ENCODE measurements at places on chromosomes 13 and 19. TPM values are rescaled to one million over a fixed set of nuclear protein-coding genes. Genes with fewer than 3 reads are reported as not detected.
A peak's percentile ranks its signal among the peaks of the same experiment; 100 is the strongest.

DNA sequence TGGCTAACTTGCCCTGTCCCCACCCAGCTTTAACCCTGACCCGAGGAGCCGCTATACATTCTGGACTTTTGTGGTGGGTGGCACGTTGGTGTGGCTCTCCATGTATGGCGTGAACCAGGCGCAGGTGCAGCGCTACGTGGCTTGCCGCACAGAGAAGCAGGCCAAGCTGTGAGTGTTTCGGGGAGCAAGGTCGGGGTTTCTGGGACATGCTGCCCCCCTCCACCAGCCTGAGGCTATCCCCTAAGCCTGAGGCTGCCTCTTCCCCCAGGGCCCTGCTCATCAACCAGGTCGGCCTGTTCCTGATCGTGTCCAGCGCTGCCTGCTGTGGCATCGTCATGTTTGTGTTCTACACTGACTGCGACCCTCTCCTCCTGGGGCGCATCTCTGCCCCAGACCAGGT is 6.0 kb downstream of the SLC5A5 start:
- H3K4me1 ChIP-seq: peaks cover 5% of the 10 kb centered on the region
- H3K36me3 ChIP-seq: no peaks in the 10 kb centered on the region
- no peak overlapping the region for H3K27ac ChIP-seq
- peaks cover 8% of the 10 kb centered on the region for H3K27me3 ChIP-seq
- DNase-seq: no peak

DNA sequence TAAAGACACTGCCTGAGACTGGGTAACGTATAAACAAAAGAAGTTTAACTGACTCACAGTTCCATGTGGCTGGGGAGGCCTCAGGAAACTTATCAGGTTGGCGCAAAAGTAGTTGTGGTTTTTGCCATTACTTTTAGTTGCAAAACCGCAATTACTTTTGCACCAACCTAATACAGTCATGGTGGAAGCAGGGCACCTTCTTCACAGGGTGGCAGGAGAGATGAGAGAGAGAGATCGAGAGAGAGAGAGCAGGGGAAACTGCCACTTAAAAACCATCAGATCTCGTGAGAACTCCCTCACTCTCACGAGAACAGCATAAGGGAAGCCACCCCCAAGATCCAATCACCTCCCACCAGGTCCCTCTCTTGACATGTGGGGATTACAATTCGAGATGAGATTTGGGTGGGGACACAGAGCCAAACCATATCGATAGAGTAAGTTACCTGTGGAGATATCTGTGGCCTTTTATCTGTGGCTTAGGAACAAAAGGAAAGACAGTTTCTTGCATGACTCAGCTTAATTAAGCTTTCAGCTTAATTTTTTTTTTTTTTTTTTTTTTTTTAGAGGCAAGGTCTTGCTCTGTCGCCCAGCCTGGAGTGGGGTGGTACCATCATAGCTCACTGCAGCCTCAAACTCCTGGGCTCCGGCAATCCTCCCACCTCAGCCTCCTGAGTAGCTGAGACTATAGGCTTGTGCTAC is 7.6 kb upstream of the CABP5 start:
- H3K36me3 ChIP-seq: peaks cover 23% of the 10 kb centered on the region
- peaks cover 3% of the 10 kb centered on the region for H3K27me3 ChIP-seq
- H3K27ac ChIP-seq: no peak overlapping the region
- no peaks in the 10 kb centered on the region for H3K4me1 ChIP-seq
- no peak for DNase-seq

GRCh38 chr19:47152205-47152604 is 21.6 kb downstream of the SAE1 start:
- H3K36me3 ChIP-seq: peaks cover 82% of the 10 kb centered on the region
- H3K27ac ChIP-seq: peak overlapping the region; percentile 87
- no peak for DNase-seq
- H3K27me3 ChIP-seq: no peaks in the 10 kb centered on the region

DNA sequence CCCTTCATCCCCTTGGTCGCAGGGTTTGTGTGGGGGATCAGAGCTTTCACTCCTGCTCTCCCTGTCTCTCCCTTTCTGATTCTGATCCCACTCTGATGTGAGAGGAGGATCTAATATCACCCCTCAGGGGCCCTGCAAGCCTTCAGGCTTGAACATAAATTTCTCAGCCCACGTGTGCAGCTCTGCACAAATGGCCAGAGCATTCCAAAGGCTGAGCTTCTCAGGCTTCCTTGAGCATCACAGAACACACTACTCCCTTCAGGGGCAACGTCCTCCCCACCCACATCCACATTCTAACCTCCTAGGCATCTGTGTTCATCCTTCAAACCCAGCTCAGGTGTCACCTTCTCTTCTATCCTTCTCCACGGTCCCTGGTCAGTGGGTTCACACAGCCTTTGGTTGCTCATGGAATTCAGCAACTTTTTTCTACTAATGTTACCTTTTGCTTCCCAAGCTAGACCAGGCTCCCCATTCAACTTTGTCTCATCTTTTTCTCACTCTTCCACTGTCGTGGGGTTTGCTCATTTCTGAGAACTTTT is 24.4 kb upstream of the DOCK9 start:
- no peak overlapping the region for H3K27ac ChIP-seq
- no peak overlapping the region for H3K4me3 ChIP-seq
- DNase-seq: no peak

ODAD3 gene
- total RNA-seq: 4.8 TPM

MEF2B gene
- total RNA-seq: 1.3 TPM
